Karpas-422 (cell line): ENCODE measurements at places on chromosomes 2 and 18. TPM values are rescaled to one million over a fixed set of nuclear protein-coding genes. Genes with fewer than 3 reads are reported as not detected.

Gene CPO
- not detected in 2 replicates for total RNA-seq

DNA sequence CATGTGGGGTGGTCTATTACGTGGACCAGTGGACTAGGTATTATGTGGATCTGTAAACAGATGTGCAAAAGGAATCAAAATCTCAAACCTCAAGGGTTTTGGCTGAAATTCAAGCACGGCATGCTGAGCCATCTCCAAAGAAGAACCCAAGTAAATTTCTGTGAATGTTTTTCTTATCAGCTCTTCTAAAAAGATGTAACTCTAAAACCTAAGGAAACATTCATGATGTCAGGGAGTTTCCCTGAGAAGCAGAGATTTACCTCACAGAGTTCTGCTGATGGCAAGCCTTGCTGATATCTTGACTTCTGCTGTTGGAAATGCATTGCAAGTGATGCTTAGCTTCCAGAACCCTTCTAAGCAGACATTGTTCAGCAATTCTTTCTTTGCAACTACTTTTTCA is 21.6 kb downstream of the DSG4 start:
- DNase-seq = no peak

DNA sequence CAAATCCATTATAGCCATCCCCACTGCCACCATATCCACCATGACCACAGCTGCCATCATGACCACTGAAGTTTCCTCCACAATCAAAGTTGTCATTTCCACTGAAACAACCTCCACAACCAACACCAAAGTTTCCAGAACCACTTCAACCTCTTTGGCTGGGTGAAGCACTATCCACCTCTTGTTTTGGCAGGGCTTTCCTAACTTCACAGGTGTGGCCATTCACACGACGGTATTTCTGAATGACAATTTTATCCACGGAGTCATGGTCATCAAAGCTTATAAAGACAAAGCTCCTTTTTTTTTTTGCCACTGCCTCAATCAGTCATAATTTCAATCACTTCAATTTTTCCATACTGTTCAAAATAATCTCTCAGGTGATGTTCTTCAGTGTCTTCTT is 89.8 kb upstream of the UGP2 start:
- DNase-seq = no peak

Gene TFCP2L1
- total RNA-seq = not detected in 2 replicates

DNA sequence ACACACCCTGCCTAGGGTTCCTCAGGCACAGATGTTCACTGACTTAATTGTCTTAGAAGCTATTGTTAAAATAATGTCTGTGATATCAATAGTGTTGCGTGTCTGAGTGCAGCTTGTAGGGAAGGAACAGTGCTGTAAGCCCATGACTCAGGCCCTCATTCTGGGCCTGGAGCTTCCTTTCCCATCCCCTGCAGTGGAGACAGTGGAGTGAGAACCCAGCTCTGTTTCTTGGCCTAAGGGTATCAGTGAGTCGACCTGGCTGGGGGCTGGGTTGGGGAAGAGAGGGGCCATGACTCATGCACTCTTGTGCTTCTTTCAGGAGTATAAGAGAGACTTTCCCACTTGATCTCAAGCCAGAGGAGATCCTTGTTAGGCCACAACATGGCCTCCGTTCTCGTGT is 106.8 kb downstream of the HRH4 start:
- no peak for DNase-seq

DNA sequence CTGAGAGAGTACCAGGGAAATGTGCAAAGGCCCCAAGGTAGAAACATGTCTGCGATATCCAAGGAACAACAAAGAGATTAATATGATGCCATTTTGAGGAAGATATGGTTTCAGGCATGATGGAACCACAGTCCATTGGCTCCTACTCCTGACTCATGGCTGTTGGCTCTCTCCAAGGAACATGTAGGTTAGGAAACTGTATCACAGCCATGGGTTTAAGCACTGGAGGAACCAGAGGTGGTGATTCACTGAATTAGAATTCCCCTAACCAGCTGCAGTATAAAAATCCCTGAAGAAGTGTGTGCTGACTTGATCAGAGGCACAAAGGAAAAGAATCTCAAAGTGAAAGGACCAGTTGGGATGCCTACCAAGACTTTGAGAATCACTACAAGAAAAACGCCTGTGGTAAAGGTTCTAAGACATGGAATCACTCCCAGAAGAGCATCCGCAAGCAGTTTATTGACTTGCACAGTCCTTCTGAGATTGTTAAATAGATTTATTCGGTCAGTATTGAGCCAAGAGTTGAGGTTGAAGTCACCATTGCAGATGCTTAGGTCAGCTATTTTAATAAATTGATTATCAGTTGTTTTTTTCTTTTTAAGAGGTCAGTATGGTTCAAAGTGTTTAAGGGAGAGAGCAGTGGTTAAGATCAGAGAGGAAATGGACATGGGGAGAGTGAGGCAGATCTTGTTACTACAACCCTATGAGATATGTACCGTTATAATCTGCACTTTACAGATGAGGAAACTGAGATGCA is 110.7 kb upstream of the OTX1 start:
- no peak for DNase-seq

DNA sequence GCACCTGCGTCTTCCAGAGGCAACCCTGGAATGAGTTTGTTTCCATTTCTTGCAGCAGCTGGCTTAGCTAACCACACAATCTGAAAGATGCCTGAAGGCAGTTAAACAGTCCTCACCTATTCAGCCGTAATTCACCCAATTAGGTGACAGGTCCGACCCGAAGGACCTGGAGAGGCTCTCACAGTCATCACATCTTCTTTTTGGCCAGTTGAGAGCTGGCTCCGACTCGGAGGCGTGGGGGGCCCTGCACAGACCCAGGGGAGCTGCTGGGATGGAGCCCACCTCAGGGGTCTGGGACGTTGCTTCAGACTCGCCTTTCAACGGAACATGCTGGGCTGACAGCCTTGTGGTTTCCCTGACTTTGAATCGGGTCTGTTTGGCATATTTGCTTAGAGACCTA is 187.3 kb downstream of the RTP5 start:
- no peak for DNase-seq

DNA sequence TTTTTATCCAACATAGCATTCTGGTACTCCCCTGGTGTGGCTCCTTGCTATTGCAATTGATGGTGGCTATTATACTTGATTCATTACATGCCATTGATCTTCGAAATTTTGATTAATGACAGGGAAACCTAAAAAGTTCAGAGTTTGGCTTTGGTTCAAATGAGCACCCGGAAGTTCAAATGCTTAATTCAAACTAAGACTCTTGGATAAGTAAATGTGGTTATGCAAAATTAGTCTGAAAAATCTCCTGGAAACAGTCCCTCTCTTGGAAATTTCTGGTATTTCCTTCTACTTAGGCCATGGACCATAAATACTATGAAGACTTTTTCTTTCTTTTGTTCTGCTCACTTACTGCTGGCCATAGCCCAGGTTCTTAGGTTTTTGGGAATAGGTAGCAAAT is 65.3 kb upstream of the SMIM21 start:
- no peak for DNase-seq

GRCh38 chr2:42978175-42978886 is 185.9 kb upstream of the HAAO start:
- DNase-seq = no peak

- no peak for DNase-seq
Measured at GRCh38 chr18:70197026-70197425, 8.5 kb downstream of the RTTN start.

DNA sequence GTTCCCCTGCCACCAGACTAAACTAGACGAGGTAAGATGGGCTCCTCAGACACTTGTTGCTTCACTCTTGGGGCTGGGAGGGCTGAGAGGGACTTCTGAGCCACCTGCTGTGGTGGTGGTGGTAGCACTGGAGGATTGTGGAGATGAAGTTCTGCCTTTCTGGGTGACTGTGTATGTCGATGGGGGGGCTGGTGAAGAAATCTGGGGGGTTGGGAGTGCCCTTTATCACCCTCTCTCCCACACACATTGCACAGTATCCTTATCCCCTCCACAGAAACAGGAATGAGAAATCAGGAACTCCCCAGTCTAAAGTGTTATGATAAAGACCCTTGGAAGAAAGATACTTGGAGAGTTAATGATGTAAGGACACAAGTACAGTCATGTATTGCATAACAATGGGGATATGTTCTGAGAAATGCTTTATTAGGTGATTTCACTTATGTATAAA is 38.5 kb downstream of the HK2 start:
- no peak for DNase-seq

- no peak for DNase-seq
Measured at GRCh38 chr2:177876950-177877349, 195.6 kb downstream of the PDE11A start.

Gene TRAPPC8
- total RNA-seq = 26.2 and 93.1 TPM in 2 replicates

DNA sequence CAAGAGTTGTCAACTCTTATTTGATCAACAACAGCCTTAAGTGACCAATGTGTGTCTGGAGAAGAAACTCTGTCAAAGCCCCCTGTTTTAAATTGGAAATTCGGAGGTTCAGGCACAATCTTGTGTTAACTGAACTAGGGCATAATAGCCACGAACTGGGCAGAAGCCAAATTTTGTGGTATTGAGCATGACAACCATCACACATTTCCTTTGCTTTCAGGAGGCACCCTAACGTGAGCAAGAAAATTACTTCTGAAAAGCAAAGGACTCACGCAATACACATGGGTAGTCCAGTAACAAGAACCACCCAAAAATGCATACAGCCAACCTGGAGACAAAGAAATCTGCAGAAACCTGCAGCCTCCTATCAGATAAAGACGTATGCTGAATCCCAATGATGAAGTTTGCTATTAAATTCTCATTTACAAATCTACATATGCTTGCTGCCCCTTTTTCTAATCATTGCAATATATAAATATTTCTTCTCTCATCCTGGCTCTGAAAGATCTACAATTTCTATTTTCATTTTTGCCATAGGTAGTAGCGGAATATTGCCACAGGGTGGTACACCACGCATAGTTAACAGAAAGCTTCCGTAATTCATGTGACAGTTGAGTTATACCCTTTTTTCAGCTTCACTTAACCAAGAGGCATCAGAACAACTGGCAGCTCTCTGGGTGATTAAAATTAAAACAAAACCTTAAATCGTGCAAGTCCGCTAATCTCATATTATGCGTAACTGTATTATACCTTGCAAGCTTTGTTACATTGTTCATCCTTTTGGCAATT is 495.8 kb downstream of the NRXN1 start:
- DNase-seq = no peak

Gene WNT6
- 7.8 and 7.9 TPM in 2 replicates for total RNA-seq

- DNase-seq = no peak
Measured at GRCh38 chr2:180191432-180192124, 184.5 kb upstream of the CWC22 start.

Gene APCDD1
- total RNA-seq = not detected in 2 replicates

DNA sequence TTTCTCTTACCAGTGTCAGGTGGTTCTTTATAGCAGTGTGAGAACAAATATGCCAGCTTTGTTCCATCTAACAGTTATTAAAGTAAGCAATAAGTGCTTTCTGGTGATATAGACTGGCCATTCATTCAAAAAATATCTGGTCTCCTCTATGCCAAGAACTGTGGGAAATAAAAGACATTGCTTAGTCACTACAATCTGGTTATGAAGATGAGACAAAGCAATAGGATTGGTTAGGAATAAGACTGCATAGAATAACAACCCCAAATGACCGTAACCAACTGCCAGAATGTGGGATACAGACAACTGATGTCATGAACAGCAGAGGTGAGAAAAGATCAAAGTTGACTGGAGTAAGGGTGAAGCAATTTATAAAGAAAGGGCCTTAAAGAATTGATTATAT is 83.8 kb downstream of the MBD2 start:
- no peak for DNase-seq

Gene EPB41L3
- total RNA-seq = not detected in 2 replicates

GRCh38 chr18:62572456-62572855 is 49.6 kb downstream of the ZCCHC2 start:
- no peak for DNase-seq

GRCh38 chr2:121014876-121015275 is 270.1 kb downstream of the TFCP2L1 start:
- DNase-seq = no peak

Gene LOXHD1
- total RNA-seq = not detected in 2 replicates

DNA sequence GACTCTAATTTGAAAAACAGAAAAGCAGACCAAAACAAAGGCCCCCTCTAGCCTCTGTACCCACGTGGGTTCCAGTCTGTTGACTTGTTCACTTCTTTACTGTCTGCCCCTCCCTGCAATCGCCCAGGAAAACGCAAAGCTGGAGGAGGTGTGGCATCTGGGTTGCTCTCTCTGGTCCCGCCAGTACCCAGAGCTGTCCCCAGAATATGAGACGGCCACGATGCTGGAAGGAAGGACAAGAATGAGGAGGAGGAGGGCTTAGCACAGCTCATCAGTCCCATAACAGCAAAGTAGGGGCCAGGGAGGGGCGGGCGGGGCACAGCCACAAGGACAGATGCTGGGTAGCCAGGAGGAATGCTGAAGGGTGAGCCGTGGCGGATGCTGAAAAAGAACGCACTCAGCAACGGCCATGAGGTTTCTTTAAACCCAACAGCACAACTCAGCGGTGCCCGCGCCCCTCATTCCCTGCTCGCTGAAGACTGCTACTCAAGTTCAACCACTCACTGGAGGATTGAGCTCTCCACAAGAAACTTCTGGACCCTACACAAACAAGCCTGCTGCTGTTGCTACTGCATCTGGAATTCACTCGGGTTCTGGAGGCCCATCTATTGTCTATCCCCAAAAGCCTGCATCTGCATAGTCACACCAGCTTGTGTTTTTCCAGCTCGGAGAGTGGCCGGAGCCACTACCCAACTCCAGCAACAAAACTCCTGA is 187.7 kb downstream of the HDAC4 start:
- DNase-seq = no peak

Gene SLC9A2
- total RNA-seq = not detected in 2 replicates

DNA sequence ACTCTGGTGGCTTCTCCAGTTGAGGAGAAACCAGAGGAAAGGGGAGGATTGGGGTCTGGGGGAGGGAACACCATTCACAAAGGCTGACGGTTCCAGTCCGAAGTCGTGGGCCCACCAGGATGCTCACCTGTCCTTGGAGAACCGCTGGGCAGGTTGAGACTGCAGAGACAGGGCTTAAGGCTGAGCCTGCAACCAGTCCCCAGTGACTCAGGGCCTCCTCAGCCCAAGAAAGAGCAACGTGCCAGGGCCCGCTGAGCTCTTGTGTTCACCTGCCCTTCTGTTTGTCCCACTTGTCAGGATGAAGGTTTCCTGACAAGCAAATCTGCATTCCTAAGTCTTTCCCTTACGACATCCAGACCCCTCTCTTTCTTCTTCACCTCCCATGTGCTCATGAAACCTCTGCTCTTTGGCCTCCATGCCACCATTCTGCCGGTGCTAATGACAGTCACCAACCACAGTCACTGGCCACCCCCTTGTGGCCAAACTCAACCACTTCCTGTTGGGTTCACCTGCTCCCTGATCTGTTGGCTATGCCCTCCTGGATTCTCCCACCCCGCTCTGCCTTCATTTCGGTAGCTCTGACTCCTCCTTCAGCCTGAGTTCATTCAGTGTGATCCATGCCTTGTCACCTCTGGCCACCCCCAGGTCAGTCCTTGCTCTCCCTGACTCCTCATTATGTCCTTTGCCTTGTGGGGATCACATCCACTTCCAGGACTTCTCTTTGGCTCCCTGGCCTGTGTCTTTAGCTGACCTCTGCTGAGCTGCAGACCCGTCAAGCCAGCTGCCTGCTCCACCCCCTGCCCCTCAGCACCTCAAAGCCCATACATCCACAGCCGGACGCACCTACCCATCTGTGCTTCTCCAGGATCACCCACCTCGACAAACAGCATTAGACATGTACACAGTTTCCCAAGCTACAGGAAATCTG is 17.6 kb downstream of the EMX1 start:
- DNase-seq = peak; percentile 69
